Fibroblast of upper back skin (primary cell): ENCODE measurements at places on chromosomes 3 and 15.

GRCh38 chr3:129441215-129441614, 1.2 kb downstream of the IFT122 start:
- DNase-seq, result no peak

DNA sequence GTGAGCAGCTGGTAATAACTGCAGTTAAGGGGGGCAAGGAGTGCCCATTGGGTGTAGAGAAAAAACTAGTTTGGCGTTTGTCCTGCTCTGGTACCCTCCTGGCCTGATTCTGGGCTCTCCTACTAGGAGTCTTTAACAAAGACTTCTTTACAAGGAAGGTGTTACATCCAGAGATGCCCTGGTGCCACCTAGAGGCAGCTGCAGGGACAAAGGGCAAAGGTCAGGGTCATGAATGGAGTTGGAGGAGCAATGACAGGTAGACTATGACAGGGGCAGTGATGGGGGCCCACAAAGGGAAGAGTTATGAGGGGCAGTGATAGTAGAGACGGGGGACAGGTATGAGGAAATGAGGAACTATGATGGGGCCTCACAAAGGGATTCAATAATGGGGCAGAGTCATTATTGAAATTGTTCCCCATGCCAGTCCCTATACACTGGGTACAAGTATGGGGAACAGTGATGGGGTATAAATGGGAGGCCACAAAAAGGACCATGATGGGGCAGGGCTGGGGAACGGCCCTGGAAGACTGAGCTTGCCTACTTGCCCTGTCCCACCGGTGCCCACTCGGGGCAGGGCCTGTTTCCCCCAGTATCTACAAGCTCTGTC, 7.9 kb downstream of the CCDC71 start:
- DNase-seq, result no peak

- DNase-seq, result no peak
These were observed 300.9 kb downstream of the MCTP2 start for GRCh38 chr15:94532226-94532625.

DNA sequence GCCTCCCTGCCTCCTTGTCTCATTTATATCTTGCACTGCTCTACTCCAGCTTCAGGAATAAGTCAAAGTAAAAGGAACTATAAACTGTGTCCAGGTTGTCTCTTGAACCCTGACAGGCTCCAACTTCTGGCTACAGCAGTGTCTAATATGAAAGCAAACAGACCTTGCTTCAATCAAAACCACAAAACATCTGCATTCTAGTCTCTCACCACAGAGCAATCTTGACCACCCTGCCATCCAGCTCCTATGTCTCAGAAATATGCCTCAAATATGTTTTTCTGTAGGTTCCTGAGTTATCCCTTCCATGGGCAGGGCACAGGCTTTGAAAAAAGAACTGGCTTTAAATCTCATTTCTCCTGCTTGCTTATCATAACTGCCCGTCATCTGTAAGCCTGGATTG, 13.0 kb upstream of the RAMAC start:
- peak; percentile 8 for DNase-seq

DNA sequence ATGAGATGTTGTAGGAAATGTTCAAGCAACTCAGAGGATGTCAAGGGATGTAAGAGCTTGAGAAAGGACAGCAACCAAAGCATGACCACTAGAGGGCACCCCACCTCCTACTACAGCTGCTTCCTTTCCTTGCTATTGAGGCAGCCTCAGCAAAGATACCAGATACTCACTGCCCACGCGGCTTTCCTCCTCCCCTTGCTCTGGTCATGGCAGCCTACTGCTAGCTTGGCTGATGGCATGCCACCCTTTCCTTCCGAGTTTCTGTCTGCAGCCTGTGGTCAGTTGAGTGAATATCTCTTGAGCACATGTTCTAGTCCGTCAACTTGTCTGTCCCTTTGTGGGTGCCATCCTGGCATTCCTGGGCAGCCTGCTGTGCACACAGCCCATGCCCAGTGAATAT, 4.4 kb upstream of the CXCR6 start:
- DNase-seq, result peak; percentile 86

DNA sequence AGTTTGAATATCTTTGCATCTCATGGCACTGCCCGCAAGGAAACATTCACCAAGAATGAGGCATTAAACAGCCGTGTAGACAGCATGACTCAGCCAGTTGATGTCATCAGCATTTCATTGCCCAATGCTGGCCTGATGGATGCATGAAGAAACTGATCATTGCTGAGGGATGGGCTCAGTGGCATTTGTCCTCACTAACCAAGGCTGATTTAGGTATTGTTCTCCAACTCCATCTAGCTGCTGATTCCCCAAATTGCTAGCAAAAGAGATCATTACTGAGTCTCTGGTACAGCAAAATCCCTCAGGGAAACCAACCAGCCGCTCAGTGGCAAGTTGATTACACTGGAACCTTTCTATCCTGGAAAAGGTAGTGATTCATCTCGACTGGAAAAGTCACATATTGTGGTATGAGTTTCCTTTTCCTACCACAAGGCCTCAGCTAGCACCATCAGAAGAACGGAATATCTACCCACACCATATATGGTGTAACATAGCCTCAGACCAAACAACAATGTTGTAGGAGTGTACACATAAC, 186.5 kb upstream of the GAP43 start:
- DNase-seq, result peak; percentile 93

- no peak for DNase-seq
These were observed 16.5 kb downstream of the DIS3L start for GRCh38 chr15:66309828-66310227.

- peak; percentile 90 for DNase-seq
These were observed 23.3 kb downstream of the SPRED1 start for GRCh38 chr15:38275959-38276358.

GRCh38 chr3:170523248-170523647, 62.6 kb downstream of the SLC7A14 start:
- DNase-seq, result peak; percentile 48

- no peak for DNase-seq
These were observed 314.6 kb upstream of the STT3B start for GRCh38 chr3:31218082-31218481.

GRCh38 chr3:140931801-140932200, 9.8 kb upstream of the SLC25A36 start:
- peak; percentile 14 for DNase-seq

DNA sequence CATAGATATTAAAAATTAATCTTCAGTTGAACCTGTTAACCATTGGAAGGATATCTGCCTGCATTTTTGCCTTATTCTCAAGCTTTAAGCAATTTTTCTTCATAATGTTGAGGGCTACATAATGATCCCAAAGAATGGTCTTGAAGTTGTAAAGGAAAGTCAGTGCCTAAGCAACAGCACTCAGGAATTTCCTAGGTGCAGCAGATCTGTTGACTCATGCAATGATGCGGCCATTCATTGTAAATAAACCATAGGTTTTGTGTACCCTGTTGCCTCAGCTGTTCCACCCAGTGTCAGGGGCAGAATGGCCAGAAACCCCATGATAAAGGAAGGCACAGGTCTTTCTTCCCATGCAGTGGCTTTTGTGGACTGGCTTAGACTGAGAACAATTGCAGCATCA, 78.4 kb upstream of the TRIM42 start:
- no peak for DNase-seq

DNA sequence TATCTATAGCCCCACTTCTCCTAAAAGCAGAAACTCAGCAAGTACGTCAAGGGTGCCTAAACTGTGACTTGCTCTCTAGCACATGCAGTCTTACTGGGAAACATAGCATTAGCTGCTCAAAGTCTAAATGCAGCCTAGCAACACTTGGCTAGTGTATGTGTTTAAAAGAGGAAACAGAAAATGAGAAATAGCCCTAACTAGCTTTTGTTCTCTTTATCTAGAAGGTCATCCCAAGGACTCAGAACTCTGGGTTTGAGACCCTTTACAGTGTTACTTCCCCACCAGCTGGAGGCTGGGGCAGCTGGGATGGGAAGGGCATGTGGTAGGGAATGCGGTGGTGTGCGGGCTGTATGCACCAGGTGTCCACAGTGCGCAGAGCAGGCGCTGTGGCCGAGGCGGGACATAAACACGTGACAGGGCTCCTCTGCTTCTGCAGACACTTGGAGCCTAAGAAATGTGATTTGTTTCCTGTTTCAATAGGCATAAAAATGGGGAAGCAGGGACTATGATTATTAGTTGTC, 13.3 kb downstream of the ETV5 start:
- DNase-seq, result no peak

- no peak for DNase-seq
These were observed 43.6 kb upstream of the AP4E1 start for GRCh38 chr15:50864873-50865272.

DNA sequence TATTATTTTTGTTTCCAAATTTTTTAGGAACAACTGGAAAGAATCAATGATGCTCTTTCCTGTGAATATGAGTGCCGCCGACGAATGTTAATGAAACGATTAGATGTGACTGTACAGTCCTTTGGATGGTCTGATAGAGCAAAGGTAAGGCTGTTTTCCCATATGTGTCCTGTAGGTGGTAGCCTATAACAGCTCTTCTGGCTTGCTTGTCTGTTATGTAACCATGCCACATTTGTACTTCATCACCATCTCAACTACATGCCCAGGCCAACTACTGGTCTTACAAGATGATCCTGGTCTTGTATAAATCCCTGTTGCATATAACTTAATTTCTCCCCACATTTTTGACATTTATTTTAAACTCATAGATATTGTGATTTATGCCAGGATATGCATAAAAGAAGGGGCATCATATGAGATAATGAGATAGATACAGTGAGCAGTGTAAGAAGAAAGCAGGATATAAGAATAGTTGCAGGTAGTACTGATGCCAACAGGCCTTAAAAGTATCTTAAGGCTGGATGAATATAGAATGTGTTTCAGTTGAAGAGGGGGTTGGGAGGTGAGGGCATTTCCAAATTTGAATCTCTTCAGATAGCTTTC, 20.3 kb downstream of the FAM98B start:
- peak; percentile 72 for DNase-seq

GRCh38 chr15:94322141-94322540, 90.8 kb downstream of the MCTP2 start:
- DNase-seq, result peak; percentile 58

- peak; percentile 52 for DNase-seq
These were observed at the start of gene CNTN3 for GRCh38 chr3:74614107-74614967. TSS of gene CNTN3 (minus strand) at chr3:74614659. CDS start at chr3:74521112, 93,547 bp downstream.

DNA sequence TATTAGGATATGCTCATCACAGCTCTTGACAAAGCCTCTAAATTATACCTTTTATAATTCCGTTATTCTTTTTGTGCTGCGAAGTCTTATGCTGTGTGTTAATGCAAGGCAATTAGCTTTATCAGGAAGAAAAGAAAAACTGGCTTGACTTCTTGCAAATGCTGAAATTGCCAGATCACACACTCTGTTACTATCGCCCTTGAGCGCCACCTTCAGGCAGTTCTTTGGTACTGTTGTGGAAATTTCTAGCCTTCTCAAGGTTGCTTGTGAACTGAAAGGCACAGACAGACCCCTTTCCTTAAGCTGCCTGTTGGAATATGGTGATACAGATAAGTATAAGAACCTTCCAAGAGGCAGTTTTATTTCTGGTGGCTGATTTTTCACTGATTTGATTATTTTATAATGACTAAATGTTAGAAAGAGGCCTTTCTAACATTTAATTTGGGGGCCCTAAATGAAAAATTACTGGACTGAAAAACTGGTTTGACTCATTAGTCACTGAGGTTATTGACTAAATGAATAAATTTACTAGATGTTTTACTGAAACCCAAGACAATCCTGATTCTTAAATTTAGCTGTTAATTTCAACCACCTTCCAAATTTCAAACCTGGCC, 126.2 kb upstream of the RASGRP1 start:
- peak; percentile 72 for DNase-seq

- DNase-seq, result no peak
These were observed 27.9 kb downstream of the FEM1B start for GRCh38 chr15:68305420-68305871.

GRCh38 chr3:180707896-180708295, 28.6 kb upstream of the CCDC39 start:
- DNase-seq, result no peak

DNA sequence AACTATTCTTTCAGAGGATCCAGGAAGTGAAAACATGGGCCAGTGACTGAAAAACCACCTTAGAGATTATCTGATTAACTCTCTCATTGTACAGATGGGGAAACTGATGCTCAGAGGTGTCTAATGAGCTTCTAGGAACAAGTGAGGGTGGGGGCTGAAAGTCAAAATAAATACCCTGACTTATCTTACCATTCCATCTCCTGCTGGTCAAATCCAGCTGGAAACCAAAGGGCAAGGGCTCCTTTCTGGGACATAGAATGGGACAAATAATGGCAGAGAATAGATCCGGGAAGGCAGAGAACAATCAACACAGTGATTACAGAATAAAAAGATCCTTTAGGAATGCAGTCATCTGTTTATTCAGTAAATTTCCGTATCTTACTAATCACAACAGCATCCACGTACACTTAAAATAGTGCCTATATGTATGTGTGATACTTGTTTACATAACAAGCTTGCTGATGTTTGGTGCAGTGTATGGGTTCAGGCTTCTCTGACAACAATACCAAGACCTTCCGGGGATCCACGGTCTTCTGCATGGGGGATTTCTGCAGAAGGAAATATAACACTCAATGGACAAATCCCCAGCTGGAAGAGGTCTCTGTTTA, 173.2 kb downstream of the THSD4 start:
- no peak for DNase-seq

DNA sequence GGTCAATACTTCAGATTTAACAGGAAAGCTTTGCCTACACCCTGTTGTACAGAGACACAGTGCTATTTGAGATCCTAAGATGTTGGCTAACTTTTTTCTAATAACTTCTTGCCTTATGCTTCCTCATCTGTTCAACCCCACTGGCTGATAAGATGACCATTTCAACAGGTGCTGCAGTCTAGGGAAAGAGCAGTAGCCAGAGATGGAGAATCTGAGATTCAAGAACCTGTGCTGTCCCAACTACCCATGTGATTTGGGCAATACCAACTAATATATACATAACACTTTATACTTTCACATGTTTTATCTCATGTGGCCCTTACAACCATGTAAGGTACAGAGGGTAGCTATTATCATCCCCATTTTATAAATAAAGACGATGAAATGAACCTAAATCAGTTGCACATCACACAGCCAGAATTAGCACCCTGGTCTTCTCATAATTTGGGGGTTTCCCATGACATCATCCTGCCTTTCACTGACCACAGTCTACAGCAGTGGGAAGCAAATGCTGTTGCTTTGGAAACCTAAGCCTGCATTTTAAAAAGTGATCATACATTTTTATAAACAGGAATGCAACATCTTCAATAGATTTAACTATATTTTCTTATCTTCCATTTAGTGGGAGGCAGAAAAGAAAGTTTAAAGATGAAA, 9.7 kb downstream of the TTC23 start:
- no peak for DNase-seq

- DNase-seq, result no peak
These were observed 9.9 kb upstream of the KNL1 start for GRCh38 chr15:40584191-40584590.

- no peak for DNase-seq
These were observed 74.9 kb upstream of the NDN start for GRCh38 chr15:23762026-23762425.

GRCh38 chr3:15065550-15066007, 464 bp upstream of the MRPS25 start:
- no peak for DNase-seq

DNA sequence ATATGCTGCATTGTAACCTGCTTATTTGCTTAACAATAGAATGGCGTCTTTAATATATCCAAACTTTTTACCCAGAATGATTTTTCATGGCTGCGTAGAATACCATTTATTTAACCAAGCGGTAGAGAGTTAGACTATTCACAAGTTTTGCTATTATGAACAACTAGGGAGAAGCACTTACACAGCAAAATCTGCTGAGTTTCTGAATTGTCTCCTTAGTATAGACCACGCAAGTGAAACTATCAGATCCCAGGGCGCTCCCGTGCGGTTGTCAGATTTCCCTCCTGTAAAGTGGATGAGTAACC, 12.6 kb upstream of the ADPGK start:
- DNase-seq, result peak; percentile 29
